ENCODE measurements at places on chromosomes 1 and 21.
A peak's percentile ranks its signal among the peaks of the same experiment; 100 is the strongest.

- DNase-seq = no peak
These were observed 23.4 kb upstream of the RPTN start for GRCh38 chr1:152182431-152182830.

DNA sequence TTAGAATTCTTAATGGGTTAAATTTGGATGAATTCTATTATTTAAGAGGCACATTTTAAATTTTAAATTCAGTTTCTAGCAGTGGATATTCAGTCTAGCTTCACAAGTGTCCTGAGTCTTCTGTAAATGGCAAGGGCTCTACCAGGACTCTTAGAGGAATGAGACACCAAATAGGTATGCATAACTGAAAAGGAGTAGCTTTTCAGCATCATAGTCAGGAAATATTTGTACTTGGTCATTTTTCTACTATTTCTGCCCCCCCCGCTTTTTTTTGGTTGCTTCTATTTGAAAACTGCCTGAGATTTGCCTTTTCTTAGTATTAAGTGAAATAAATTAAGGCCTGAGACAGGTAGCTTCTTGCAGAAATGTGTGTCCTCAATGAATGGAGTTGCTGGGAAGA lies 80.2 kb downstream of the MAST2 start:
- no peak for DNase-seq

DNA sequence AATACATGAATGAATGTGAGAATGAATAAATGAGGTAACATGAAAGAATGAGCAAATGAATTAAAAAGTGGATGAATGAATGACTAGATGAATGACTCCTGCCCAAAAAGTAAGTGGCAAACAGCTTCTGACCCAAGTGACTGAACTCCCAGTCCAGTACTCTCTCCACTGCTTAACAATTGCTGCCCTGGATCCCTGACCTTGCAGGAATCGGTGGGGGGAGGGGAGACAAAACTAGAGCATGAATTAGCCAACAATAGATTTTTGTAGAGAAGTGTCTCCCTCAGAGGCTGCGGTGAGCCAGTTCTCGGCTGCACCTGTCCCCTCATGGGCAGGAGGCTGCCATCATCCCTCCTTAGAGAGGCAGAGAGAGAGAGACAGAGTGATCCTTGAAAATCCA lies 5.9 kb upstream of the GRIK3 start:
- no peak for DNase-seq

- DNase-seq = no peak
These were observed 90.1 kb downstream of the PLXNA2 start for GRCh38 chr1:208154040-208154439.

DNA sequence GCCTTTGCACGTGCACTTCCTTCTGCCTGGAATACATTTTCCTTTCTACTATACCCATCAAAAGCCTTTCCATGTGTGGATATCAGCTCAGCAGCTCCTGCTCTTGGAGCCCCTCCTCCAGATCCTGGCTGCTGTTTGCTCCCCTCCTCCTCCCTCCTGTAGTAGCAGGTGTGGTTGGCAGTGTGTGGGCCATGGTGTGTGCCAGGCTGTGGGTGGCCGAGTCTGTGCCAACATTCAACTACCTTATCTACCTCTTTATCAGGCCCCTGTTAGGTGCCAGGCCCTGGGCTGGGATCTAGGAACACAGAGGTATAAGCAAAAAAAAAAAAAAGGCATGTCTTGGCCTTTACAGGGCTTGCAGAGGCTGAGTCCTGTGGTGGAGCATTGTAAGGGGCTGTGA lies 180.6 kb upstream of the JUN start:
- DNase-seq = no peak

- no peak for DNase-seq
These were observed 219.2 kb downstream of the RERE start for GRCh38 chr1:8598060-8598724.

DNA sequence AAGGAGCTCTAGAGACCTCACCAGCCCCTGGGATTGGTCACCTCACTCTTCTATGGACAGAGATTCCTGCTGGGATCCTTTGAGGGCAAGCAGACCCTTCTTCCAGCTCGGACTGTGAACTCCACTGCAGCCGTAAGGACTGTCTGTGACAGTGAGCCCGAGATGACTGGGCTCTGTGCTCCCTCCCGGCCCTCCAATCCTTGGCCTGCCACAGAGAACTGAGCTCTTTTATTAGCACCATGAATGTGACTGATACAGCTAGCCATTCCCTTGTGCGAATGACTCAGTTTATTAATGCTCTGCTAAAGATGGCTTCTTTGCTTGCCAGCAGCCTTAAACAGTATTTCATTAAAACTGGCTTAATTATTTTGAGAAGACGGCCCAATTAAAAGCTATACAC lies 194.6 kb upstream of the LMO4 start:
- DNase-seq = no peak

- no peak for DNase-seq
These were observed 82.4 kb upstream of the MAGI3 start for GRCh38 chr1:113307771-113308445.

- DNase-seq = no peak
These were observed 63.9 kb downstream of the SDC3 start for GRCh38 chr1:30844631-30845030.

DNA sequence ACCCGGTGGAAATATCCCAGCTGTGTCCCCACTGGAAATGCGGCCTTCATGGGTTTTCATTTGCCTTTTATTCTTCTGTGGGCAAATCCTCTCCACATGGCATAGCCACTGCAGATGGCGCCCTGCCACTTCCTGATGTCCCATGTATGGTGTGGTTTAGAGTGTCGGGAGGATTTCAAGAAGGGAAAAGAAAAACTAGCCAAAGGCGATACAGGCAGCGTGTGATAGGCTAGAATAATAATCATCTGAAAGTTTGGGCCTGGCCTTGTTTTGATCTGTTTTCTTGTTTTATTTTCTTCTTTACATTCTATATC lies 123.6 kb downstream of the PEX14 start:
- no peak for DNase-seq

GRCh38 chr1:21594501-21594900 lies 74.7 kb downstream of the RAP1GAP start:
- DNase-seq = no peak

- peak; percentile 61 for DNase-seq
These were observed 106.8 kb upstream of the USP24 start for GRCh38 chr1:55321942-55322341.

DNA sequence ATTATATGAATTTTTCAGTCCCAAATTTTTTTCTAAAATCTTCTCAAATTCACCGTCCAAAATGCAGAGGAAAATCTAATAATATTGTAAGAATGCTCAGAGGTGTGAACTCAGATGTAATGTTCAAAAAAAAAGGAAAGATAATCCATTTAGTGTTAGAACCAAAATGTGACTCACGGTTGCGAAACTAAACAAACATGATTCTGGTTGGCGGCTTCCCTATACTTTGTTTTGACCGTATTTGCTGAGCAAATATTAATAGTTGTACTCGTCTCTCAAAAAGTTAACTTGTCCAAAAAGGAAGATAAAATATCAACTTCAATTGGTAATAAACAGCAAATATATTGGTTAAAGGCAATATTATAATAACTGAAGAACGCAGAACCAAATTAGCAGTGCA lies 34.4 kb downstream of the ZSWIM5 start:
- no peak for DNase-seq

DNA sequence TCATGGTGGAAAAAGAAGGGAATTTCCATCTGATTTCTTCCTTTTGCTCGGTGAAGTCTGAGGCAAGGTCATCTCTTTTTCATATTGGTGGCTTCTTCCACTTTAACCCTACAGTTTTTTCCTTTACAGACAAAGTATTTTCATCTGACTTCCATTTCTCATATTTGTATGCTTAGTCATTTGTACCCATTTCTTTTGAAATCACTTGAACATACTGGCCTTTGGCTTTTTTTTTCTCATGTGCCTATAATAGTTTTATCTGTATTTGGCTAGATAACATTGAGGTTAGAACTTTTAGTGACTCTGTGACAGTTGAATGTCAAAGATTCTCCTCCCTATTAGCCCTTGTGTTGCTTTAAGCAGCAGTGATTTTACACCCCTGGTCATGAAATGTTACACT lies 27.7 kb downstream of the IL12RB2 start:
- no peak for DNase-seq

DNA sequence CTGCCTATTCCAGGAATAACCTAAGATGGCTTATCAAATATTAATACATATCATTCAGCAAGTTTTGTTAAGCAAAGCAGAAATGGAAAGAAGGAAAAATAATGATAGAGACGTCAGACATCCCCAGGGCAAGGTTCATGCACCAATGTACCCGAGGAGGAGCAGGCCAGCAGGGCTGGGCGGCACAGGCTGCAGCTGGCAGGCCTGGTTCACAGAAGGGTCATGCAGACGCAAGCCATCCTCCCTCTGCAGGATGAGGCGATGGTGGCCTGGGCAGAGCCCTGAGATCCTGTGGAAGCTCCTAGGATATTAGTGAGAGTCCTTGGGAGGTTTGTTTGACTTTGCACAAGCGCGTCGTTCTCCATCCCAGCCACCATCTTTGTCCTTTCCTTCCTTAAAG lies 30.0 kb downstream of the BATF3 start:
- no peak for DNase-seq

DNA sequence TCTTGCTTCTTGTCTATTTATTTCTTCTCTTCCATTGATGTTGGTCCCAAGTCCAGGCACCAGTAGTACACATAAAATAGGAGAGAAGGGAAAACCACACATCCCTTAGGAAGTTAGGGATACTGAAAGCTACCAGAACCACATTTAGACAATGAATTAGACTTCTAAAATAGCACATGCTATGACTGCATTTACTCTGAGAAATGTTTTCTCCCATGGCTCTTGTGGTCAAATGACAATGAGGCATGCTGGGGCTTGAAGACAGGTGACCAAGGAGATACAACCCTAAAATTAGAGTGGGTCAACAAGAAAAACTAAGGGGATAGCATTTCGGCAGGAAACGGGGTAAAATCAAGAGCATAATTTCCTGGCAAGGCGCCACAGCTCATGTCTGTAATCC lies 17.1 kb downstream of the MTOR start:
- DNase-seq = no peak

DNA sequence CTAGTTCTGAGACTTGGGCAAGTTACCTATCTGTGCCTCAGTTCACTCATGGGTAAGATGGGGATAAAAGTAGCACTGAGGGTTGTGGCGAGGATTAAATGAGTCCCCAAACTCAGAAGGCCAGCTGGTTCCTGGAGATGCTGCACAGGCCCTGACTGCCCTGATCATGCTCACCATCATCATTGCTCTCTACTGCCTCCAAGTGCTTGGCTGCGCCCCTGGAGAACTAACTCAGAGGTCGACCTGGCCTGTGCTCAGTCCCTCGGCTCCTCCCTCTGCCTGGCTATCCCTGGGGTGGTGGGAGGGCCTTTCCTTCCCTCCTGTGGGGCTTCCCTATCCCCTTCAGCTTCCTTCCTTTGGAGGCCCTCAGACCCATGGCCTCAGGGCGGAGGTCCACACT lies 5.6 kb downstream of the SLC5A9 start:
- DNase-seq = no peak

DNA sequence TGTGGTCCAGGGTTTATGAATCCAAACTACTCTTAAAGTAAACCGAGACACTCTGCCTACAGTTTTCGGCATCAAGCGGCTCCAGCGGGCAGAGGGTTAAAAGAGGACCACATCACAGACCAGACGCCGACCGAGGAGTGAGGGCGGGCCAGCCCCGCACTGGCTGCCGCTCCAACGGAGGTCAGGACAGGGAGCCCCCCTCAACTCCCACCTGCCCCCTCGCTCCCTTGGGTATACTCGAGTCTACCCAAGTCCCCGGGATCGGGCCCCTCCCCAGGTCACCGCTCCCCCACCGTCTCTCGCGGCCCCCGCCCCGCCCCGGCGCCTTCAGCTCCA lies 312 bp downstream of the ARNT start:
- DNase-seq = peak; percentile 58

DNA sequence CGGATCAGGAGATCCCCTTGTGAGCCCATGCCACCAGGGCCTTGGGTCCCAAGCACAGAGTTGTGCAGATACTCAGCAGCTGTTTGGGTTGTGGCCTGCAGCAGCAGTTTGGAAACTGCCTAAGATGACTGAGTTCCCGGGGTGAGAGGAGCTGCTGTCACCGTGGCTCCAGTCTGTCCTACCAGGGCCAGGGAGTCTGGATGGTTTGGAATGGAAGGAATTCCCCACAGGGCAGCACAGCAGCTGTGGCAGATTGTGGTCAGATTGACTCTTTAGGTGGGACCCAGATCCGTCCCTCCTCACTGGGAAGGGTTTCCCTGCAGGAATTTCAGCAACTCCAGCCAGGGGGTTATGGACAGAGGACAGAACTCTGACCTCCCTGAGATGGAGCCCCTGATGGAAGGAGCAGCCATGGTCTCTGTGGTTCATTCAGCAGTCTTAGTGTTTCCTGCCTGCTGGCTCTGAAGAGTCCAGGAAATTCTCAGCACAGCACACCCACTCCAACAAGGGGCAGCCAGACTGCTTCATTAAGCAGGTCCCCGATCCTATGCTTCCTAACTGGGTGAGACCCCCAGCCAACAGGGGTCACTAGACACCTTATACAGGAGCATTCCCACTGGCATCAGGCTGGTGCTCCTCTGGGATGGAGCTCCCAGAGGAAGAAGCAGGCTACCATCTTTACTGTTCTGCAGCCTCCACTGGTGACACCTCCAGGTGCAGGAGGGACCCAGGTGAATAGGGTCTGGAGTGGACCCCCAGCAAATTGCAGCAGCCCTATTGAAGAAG lies 51.5 kb upstream of the TNFSF4 start:
- no peak for DNase-seq

DNA sequence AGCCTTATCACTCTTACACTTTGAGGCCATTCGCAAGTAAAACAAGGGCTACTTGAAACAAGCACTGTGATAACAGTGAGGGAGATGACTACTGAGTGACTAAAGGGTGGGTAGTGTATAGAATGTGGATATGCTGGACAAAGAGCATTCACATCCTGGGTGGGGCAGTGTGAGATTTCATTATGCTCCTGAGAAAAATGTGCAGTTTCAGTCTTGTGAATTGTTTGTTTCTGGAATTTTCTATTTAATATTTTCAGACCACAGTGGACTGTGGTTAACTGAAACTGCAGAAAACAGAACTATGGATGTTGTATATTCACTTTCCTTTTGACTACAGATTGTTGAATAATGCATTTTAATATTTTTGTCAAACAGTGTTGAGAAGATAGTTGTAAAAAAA lies 25.1 kb upstream of the B3GALT2 start:
- no peak for DNase-seq

GRCh38 chr1:113868387-113869083 lies 3.0 kb downstream of the PTPN22 start:
- no peak for DNase-seq

- no peak for DNase-seq
These were observed 207.5 kb upstream of the NEGR1 start for GRCh38 chr1:72489801-72490200.

- DNase-seq = peak; percentile 97
These were observed 88.4 kb downstream of the DPYD start for GRCh38 chr1:97832481-97832880.

Data from NCI-H446 treated with DMSO at 0.1 percent for 48 hours (cell line).